ENCODE measurements at places on chromosomes 5 and 9.

GRCh38 chr5:132277971-132278853 is 16.0 kb upstream of the SLC22A4 start:
- no peak for DNase-seq

GRCh38 chr9:134965411-134965810 is 47.7 kb upstream of the FCN1 start:
- no peak for DNase-seq

DNA sequence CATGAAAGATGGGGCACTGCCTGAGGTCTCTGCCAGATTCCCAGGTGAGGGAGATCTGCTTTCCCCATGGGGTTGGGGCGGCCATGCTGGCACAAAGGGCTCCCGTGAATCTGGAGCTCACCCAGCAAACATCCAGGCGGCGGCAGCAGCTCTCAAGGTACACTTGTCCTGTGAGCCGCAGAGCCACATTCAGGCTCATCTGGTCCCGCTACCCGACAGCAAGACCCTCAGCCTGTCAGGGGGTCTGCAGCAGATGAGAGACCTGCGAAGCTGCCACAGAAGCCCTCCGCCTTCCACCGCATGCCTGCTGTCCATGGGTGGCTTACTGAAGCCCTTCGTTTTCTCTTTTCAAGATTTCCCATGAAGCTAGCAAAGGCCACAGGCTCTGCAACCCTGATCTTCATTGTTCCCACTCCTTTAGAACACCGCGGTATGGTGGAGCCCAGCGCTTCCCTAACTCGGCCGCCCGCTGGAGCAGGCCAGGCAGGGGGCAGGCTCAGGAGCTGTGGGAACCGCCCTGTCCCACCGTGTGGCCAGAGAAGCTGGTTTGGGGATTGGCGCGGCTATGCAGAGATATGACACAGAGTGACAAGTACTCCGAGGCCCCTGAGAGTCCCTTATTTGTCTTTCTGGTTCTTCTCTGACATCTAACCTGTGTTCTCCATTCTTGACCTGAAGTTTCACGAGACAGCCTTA is 8.8 kb downstream of the LRRC14B start:
- no peak for DNase-seq

GRCh38 chr9:19620326-19620725 is 168.5 kb downstream of the SLC24A2 start:
- no peak for DNase-seq

GRCh38 chr5:181265092-181265671 is 4.2 kb upstream of the TRIM52 start:
- no peak for DNase-seq

GRCh38 chr5:135051399-135051798 is 17.4 kb upstream of the PITX1 start:
- DNase-seq, result no peak

DNA sequence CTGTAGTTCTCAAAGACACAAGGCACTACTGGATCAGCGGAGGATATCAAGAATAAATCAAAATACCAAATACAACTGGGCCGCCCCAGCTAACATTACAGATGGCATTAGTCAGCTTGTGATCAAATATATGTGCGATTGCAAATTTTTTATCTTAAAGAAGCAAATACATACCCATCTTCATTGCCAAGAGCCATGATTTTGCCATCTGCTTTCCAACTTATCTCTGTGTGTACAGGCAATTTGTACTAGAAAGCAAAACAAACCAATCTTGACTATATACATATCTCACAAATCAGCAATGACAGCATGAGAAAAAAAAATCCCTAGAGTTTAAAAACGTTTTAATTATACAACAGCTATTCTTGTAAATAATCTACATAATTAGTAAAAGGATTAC is 20.3 kb downstream of the GEMIN5 start:
- DNase-seq, result no peak

GRCh38 chr5:139711906-139712224 is 63.7 kb downstream of the CXXC5 start:
- no peak for DNase-seq

GRCh38 chr5:145826895-145827674 is 8.1 kb downstream of the PRELID2 start:
- DNase-seq, result no peak

GRCh38 chr9:132214027-132214622 is 52.3 kb downstream of the NTNG2 start:
- peak; percentile 52 for DNase-seq

- DNase-seq, result no peak
Observed at GRCh38 chr9:38022995-38023394, 46.0 kb downstream of the SHB start.

DNA sequence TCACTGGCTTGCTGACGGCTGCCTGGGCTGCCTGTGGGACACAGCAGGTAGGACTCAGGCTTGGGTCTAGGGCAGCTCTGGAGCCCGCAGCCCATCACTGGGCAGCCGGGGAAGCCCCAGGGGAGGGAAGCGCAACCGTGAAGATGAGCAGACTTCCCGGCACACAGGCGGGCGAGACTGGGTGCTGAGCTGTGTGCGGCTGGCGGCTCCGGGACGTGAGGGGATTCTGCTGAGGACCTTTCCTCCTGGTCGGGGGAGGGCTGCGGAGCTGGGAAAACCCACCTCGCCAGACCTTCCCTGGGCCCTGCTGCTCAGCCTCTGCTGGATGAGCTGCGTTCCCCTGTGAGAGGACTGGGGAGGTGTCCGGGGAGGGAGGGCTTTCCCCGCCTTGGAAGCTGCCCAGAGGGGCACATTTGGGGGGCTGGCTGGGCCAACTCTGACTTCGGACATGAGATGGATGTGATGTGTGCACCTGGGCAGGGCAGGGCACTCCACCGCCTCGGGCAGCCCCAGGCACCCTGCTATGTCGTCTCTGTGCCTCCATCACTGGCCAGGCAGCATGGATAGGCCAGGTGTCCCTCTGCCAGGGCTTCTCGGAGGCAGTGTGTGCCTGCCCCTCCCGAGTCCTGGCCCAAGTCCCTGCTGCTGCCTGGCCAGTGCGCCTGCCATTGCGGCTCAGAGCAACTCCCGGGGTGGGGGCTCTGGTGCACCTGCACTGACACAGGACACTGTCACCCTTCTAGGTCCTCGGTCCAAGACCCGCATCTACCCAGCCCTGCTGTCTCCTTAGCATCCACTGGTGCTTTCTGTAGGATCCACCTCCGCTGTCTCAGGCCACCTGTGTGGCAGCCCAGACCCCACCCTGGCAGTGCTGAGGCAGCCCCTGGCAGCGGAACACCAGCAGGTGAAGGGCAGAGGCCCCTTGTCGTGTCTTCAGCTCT is 66.4 kb downstream of the COL5A1 start:
- no peak for DNase-seq

GRCh38 chr9:112421771-112422222 is 41.9 kb downstream of the HSDL2 start:
- DNase-seq, result no peak

DNA sequence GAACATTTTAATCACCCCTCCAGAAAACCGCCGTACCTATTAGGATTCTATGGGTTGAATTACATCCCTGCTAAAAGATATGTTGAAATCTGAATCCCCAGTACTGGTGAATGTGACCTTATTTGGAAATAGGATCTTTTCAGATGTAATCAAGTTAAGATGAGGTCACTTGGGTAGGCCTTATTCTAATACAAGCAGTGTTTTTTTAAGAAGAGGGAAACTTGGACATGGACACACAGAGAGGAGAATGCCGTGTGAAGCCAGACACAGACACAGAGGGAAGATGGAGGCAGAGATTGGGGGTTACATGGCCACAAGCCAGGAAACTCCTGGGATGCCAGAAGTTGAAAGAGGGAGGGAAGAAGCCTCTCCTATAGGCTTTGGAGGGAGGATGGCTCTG is 183.5 kb downstream of the GNA14 start:
- peak; percentile 51 for DNase-seq

DNA sequence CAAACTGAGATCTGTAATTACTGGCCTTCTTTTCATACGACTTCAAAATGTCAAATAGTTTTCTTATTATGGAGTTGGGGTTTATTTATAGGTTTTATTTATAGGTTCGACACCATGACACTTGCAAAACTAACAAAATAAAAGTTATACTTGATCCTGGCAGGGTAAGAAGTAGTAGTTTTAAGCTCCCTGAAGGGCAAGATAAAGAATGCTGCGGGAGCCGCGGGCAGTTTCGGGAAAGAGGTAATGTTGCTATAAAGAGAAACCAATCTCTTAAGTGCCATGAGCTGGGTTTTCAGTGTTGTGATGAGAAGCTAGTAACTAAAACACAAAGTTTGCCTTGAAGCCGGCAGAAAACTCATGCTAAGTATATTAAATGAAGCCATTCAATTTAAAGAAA is 24.8 kb downstream of the PTPN3 start:
- no peak for DNase-seq

DNA sequence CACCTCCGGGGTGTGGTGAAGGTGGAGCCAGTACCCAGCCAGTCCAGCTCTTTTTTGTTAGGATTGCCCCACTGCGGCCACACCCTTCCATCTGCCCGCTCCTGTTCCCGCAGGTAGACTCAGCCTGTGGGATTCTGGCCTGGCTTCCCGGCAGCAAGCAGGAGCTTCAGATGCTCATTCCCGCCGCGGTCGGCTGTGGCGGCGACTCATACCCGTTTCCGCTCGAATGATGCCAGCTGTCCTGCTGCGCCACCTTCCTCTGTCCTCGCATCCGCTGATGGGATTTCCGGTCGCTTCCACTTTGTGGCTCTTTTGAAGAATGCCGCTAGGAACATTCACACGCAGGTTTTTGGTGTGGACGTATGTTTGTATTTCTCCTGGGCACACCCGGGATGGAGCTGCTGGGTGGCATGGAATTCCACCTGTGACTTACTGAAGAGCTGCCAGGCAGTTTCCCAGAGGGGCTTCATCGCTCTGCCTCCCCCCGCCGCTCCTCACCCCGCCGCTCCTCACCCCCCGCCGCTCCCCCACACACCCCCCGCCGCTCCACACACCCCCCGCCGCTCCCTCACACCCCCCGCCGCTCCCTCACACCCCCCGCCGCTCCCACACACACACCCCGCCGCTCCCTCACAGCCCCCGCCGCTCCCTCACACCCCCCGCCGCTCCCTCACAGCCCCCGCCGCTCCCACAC is 60.3 kb downstream of the TENT4A start:
- no peak for DNase-seq

DNA sequence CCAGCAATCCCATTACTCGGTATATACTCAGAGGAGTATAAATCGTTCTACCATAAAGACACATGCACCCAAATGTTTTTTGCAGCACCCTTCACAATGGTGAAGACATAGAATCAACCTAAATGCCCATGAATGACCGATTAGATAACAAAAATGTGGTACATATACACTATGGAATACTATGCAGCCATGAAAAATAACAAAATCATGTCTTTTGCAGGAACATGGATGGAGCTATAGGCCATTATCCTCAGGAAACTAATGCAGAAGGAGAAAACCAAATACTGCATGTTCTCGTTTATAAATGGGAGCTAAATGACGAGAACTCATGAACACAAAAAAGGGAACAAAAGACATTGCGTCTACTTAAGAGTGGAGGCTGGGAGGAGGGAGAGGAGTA is 114.5 kb downstream of the HTR4 start:
- DNase-seq, result no peak

- no peak for DNase-seq
Observed at GRCh38 chr9:227860-228259, 13.2 kb downstream of the DOCK8 start.

DNA sequence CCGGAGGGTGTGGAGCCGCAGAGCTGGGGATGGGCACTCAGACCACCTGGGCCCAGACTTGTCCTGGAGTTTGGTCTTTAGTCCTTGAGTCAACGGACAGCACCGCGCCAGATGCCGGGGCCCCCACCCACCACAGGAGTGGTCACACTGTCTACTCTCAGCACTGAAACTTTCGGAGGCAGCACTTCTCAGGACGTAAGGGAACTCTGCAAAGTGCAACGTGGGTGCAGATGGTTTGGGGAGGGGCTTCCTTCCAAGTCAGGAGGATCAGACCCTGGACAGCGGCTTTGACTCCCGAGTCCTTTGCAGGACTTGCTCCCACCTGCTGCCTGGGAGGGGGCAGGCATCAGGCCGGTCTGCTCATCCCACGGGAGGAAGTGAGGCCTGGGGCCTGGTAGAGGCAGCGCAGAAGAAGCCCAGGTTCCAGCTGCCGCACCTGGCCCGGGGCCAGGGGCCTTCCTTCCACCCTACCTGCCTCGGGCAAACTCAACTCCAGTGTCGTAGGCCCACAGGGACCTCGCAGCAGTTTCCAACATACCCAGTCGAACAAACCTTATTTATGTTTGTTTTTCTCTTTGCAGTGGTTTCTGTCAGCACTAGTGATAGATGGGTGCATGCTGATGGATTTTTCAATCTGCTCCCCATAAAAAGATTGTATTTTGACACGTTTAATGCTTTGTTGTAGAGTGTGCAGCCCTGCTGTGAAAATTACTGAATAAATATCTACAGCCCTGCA is 149.8 kb upstream of the PPP1R26 start:
- no peak for DNase-seq

- DNase-seq, result no peak
Observed at GRCh38 chr9:136093995-136094881, 851 bp downstream of the NACC2 start.

- DNase-seq, result no peak
Observed at GRCh38 chr5:81105261-81105877, 127.8 kb upstream of the CKMT2 start.

DNA sequence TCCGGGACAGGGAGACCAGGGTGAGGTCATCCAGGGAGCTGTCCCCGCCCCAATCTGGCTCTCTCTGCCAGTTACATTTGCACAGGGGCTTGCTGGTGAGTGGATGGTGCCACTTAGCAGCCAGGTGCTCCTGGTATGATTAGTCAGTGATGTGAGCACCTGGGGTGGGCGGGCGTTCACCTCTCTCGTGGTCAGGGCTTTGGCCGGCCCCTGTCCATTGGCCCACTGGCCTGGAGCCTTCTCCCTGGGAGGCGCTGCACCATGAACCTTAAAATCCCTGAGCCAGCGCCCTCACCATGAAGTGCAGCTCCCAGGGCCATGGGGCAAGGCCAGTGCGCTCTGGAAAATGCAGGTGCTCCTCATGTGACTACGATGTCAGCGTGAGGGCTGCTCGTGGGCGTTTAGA is 2.0 kb downstream of the NKD2 start:
- no peak for DNase-seq

- no peak for DNase-seq
Observed at GRCh38 chr5:149799965-149800516, 69.9 kb downstream of the PPARGC1B start.

- DNase-seq, result no peak
Observed at GRCh38 chr5:120361941-120362340, 102.2 kb upstream of the PRR16 start.

- DNase-seq, result no peak
Observed at GRCh38 chr5:80192507-80193241, 63.2 kb downstream of the SERINC5 start.

- DNase-seq, result no peak
Observed at GRCh38 chr5:12237837-12238575, 333.8 kb upstream of the CTNND2 start.

- no peak for DNase-seq
Observed at GRCh38 chr9:4334410-4334813, 34.5 kb upstream of the GLIS3 start.

GRCh38 chr5:159316519-159317383 is 13.5 kb downstream of the IL12B start:
- peak; percentile 24 for DNase-seq

GRCh38 chr5:111345731-111346130 is 121.5 kb downstream of the CAMK4 start:
- no peak for DNase-seq

GRCh38 chr9:126509718-126510117 is 104.0 kb upstream of the LMX1B start:
- DNase-seq, result no peak

Data from skeletal muscle cell (primary cell).